Vagina (tissue), 2 donors: ENCODE measurements at places on chromosomes 1 and 21. TPM values are rescaled to one million over a fixed set of nuclear protein-coding genes. Genes with fewer than 3 reads are reported as not detected.

STIL gene
- total RNA-seq = 3.9 TPM

PIGR gene
- total RNA-seq = 0.25 TPM

NES gene
- total RNA-seq = 16.0 TPM

ARHGEF10L gene
- total RNA-seq = 75.6 TPM

PLPPR5 gene
- total RNA-seq = not detected

RAB42 gene
- 2.5 TPM for total RNA-seq

SESN2 gene
- total RNA-seq = 14.7 TPM

C4BPA gene
- not detected for total RNA-seq

GPA33 gene
- total RNA-seq = 0.74 TPM

LZIC gene
- 16.5 TPM for total RNA-seq

DISP1 gene
- total RNA-seq = 8.3 TPM

MMP23B gene
- 42.7 TPM for total RNA-seq

S100A3 gene
- 9.6 TPM for total RNA-seq

SH3BGR gene
- 1.2 TPM for total RNA-seq

HTR1D gene
- not detected for total RNA-seq

CFHR5 gene
- total RNA-seq = not detected

C1orf116 gene
- 11.8 TPM for total RNA-seq

HSPB7 gene
- total RNA-seq = 19.4 TPM

ANGPTL1 gene
- 19.4 TPM for total RNA-seq

FOXD2 gene
- 0.98 TPM for total RNA-seq

LY9 gene
- total RNA-seq = 4.7 TPM

ZNF683 gene
- total RNA-seq = not detected

FCRL2 gene
- total RNA-seq = not detected

RNU1-3 gene
- total RNA-seq = 19,908 TPM

HES3 gene
- total RNA-seq = not detected

MR1 gene
- 12.8 TPM for total RNA-seq

EIF2D gene
- 48.9 TPM for total RNA-seq

PRKAA2 gene
- total RNA-seq = 3.7 TPM

SYCP1 gene
- not detected for total RNA-seq

FNBP1L gene
- 16.9 TPM for total RNA-seq

CELA3A gene
- not detected for total RNA-seq

PDPN gene
- 43.7 TPM for total RNA-seq

ZNF691 gene
- total RNA-seq = 9.3 TPM

C1orf141 gene
- total RNA-seq = not detected

GPR37L1 gene
- 0.25 TPM for total RNA-seq

ELAPOR1 gene
- 0.25 TPM for total RNA-seq

PIGM gene
- total RNA-seq = 2.7 TPM

PERM1 gene
- total RNA-seq = not detected

GSTM3 gene
- total RNA-seq = 199 TPM

MYOC gene
- 19.4 TPM for total RNA-seq

CRP gene
- not detected for total RNA-seq

JAM2 gene
- total RNA-seq = 9.1 TPM

GJA8 gene
- total RNA-seq = not detected

PLXNA2 gene
- 38.3 TPM for total RNA-seq

FAAP20 gene
- total RNA-seq = 92.3 TPM

SLC22A15 gene
- total RNA-seq = 9.8 TPM

EPHA2 gene
- total RNA-seq = 264 TPM

MCM3AP gene
- 115 TPM for total RNA-seq

CFHR1 gene
- total RNA-seq = not detected

CELA3B gene
- total RNA-seq = not detected

LCE2C gene
- total RNA-seq = not detected

PLA2G4A gene
- total RNA-seq = 12.5 TPM
